ENCODE measurements at places on chromosomes 3 and 15. TPM values are rescaled to one million over a fixed set of nuclear protein-coding genes. Genes with fewer than 3 reads are reported as not detected.

DNA sequence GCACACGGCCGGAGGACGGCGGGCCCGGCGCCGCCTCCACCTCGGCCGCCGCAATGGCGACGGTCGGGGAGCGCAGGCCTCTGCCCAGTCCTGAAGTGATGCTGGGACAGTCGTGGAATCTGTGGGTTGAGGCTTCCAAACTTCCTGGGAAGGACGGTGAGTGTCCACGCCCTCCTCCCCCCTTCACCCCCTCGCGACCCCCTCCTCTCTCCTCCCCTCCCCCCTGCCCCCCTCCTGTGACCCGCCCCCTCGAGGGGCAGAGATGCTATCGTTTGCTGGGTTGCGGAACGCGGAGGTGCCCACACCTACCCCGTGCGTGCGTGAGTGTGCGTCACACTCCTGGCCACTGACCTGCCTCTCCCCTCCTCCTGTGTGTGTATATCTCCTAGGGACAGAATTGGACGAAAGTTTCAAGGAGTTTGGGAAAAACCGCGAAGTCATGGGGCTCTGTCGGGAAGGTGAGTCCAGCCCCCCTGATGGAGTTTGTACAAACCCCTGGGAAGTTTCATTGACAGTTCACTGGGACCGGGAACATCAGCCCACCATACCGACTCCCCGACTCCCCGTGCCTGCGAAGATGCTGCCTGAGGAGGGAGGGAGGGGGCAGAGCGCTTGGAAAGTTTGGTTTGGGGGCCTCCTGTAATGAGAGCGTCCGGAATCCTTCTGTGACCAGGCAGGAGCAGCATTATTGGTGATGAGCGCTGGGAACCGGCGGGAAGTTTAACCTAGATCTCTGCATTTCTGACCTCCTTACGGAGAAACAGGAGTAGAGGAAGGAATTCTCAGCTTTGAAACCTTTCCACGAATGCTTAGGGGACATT is 795 bp upstream of the SCAANT1 start:
- H3K27me3 ChIP-seq, result peaks cover 2% of the 10 kb centered on the region
- peak overlapping the region; percentile 89 for H3K4me3 ChIP-seq
- peaks cover 29% of the 10 kb centered on the region for H3K36me3 ChIP-seq
- H3K27ac ChIP-seq, result peak overlapping the region; percentile 94

GRCh38 chr15:40630313-40630712 is 36.3 kb downstream of the KNL1 start:
- DNase-seq, result no peak
- H3K4me1 ChIP-seq, result no peaks in the 10 kb centered on the region
- H3K4me3 ChIP-seq, result no peak overlapping the region
- H3K27ac ChIP-seq, result no peak overlapping the region

GRCh38 chr15:100999369-100999768 is 80.2 kb downstream of the LRRK1 start:
- H3K36me3 ChIP-seq, result no peaks in the 10 kb centered on the region
- no peaks in the 10 kb centered on the region for H3K4me1 ChIP-seq
- H3K27me3 ChIP-seq, result peaks cover 22% of the 10 kb centered on the region
- no peak for DNase-seq
- H3K4me3 ChIP-seq, result no peak overlapping the region

DNA sequence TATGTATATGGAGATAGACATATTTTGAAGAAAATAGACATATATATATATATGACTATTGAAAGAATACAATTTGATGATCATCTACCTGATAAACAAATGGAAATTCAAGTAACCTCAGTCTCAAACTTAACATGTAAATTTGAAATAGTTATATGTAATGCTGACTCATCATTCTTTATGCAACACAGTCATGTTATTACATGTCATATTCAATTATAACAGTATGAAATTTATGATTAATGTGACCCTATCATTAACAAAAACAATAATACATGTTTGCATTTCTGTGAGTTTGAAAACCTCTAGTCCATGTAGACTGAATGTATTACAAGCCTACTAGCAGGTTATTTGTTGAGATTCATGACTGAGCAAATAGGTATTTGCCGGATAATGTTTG is 204.1 kb downstream of the CADM2 start:
- H3K27me3 ChIP-seq, result no peaks in the 10 kb centered on the region
- no peaks in the 10 kb centered on the region for H3K4me1 ChIP-seq
- no peak for DNase-seq
- no peaks in the 10 kb centered on the region for H3K36me3 ChIP-seq
- no peak overlapping the region for H3K27ac ChIP-seq

The KLHL6 gene
- 40.6 TPM for total RNA-seq

GRCh38 chr3:71903936-71904335 is 119.0 kb upstream of the PROK2 start:
- H3K4me1 ChIP-seq, result peaks cover 9% of the 10 kb centered on the region
- no peak for DNase-seq
- no peak overlapping the region for H3K27ac ChIP-seq
- H3K36me3 ChIP-seq, result no peaks in the 10 kb centered on the region

The C3orf18 gene
- 21.9 TPM for total RNA-seq

DNA sequence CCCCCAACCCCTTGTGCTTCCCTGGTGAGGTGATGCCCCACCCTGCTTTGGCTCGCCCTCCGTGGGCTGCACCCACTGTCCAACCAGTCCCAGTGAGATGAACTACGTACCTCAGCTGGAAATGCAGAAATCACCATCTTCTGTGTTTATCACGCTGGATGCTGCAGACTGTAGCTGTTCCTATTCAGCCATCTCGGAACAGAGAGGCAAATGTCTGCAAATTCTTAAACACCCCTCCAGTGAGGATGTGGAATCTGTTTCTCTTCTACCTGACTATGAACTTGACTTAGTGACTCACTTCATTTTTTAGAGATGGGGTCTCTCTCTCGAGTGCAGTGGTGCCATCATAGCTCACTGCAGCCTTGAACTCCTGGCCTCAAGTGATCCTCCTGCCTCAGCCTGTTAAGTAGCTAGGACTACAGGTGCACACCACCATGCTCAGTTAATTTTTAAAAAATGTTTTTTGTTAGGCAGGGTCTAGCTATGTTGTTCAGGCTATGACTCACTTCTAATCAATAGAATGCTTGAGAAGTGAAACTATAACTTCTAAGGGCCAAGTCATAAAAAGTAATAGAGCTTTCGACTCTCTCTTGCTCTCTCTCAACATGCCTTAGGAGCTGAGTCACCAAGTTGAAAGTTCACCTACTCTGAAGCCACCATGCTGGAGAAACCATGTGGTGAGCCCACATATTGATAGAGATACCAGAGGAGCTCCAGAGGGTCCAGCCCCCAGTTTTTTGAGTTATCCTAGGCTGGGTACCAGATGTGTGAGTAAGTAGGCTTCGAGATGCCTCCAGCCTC is 11.5 kb upstream of the PARP14 start:
- H3K27me3 ChIP-seq, result peaks cover 2% of the 10 kb centered on the region
- peaks cover 14% of the 10 kb centered on the region for H3K4me1 ChIP-seq
- no peak for DNase-seq
- peaks cover 2% of the 10 kb centered on the region for H3K36me3 ChIP-seq
- H3K4me3 ChIP-seq, result no peak overlapping the region

The SHF gene
- total RNA-seq, result 16.3 TPM

The ADGRG7 gene
- not detected for total RNA-seq

- DNase-seq, result no peak
- no peak overlapping the region for H3K4me3 ChIP-seq
- H3K36me3 ChIP-seq, result no peaks in the 10 kb centered on the region
- no peaks in the 10 kb centered on the region for H3K4me1 ChIP-seq
- H3K27me3 ChIP-seq, result no peaks in the 10 kb centered on the region
Observed at GRCh38 chr15:71133747-71134472, 18.6 kb downstream of the THSD4 start.

- H3K27ac ChIP-seq, result no peak overlapping the region
- H3K4me1 ChIP-seq, result no peaks in the 10 kb centered on the region
- no peaks in the 10 kb centered on the region for H3K36me3 ChIP-seq
- no peaks in the 10 kb centered on the region for H3K27me3 ChIP-seq
- no peak for DNase-seq
Observed at GRCh38 chr15:96252148-96252547, 78.4 kb upstream of the NR2F2 start.

DNA sequence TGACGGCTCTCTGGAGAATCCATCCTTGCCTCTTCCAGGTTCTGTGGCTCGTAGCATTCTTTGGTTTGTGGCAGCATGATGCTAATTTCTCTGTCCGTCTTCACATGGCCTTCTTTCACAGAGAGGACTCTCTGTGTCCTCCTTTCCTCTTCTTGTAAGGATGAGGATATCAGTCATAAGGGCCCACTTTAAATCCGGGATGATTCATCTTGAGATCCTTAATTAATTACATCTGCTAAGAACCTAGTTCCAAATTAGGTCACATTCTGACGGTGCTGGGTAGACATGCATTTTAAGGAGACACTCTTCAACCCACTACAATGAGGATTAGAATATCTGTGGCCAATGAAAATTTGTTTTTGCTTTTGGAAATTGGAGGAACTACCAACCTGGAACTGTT is 15.7 kb upstream of the GXYLT2 start:
- no peaks in the 10 kb centered on the region for H3K4me1 ChIP-seq
- no peak overlapping the region for H3K27ac ChIP-seq
- peaks cover 10% of the 10 kb centered on the region for H3K27me3 ChIP-seq

- DNase-seq, result no peak
- H3K27me3 ChIP-seq, result peaks cover 2% of the 10 kb centered on the region
- no peak overlapping the region for H3K27ac ChIP-seq
Observed at GRCh38 chr15:48582452-48583247, 62.9 kb downstream of the FBN1 start.

DNA sequence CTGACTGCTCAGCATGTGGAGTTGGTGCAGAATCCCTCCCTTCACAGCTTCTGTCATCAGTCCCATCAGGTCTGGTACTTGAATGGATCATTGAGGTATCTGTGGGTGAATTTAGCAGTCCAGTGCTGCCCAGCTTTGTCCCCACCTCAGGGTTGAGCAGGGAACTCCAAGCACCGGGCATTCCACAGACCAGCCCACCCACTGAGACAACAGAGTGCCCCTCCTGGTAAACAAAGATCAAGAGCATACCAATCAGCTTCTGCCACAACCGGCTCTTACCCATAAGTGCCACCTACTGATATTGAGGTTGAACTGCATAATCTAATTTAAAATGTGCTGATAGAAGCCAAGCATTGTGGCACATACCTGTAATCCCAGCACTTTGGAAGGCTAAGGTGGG is 57.1 kb upstream of the FXR1 start:
- H3K27ac ChIP-seq, result no peak overlapping the region
- H3K4me1 ChIP-seq, result no peaks in the 10 kb centered on the region
- no peak for DNase-seq
- H3K27me3 ChIP-seq, result peaks cover 4% of the 10 kb centered on the region
- H3K4me3 ChIP-seq, result no peak overlapping the region

DNA sequence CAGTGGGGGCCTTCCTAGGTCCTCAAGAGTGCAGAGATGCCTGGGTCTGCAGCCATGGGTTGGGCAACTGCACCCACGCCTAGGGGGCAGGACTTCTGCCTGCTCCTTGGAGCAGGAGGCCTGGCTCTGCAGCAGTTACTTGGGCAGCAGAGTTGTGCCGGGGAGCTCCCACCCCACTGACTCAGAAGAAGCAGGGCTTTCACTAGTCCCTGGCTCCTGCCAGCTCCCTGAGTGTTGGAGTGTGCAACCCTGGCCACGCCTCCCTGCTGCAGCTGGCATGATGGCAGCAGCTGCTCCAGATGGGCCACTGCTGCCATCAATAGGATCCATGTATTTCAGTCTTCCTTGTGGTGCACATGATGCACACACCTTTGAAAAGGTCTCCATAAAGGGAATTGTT is 40.6 kb upstream of the KCNH8 start:
- peaks cover 7% of the 10 kb centered on the region for H3K4me1 ChIP-seq
- H3K27ac ChIP-seq, result no peak overlapping the region
- no peaks in the 10 kb centered on the region for H3K27me3 ChIP-seq
- H3K4me3 ChIP-seq, result no peak overlapping the region
